Large intestine (tissue), 12 donors: ENCODE measurements at places on chromosomes 2 and 18. TPM values are rescaled to one million over a fixed set of nuclear protein-coding genes. Genes with fewer than 3 reads are reported as not detected.
A peak's percentile ranks its signal among the peaks of the same experiment; 100 is the strongest.

- H3K4me3 ChIP-seq: no peak overlapping the region
- no peak for DNase-seq
- H3K4me1 ChIP-seq: no peaks in the 10 kb centered on the region
- no peaks in the 10 kb centered on the region for H3K27me3 ChIP-seq
These were observed 84.0 kb downstream of the MYL12B start for GRCh38 chr18:3345885-3346284.

GRCh38 chr2:238235331-238235732, 4.5 kb downstream of the HES6 start:
- no peak overlapping the region for H3K4me3 ChIP-seq
- no peak for DNase-seq
- H3K4me1 ChIP-seq: peaks cover 8% of the 10 kb centered on the region
- peaks cover 36% of the 10 kb centered on the region for H3K27me3 ChIP-seq
- H3K36me3 ChIP-seq: no peaks in the 10 kb centered on the region

IL36A gene
- polyA plus RNA-seq: not detected

VIL1 gene
- polyA plus RNA-seq: 498 TPM

DNA sequence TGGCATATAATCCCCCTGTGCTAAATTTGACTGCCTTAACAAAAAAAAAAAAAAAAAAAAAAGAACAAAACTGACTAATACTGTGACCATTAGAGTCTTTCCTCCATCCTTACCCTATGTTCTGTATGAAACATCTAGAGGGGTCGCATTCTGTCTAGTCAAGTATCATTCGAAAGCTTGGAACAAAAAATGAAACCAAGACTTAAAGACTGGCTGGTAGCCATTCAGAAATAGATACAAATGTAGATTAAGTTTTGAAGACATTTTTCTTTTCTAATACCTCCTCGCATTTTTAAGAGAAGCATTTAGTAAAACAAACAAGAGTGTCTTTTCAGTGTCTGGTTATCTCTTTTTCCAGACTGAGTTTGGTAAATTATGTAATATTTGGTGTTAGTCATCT, 66.7 kb downstream of the SPATS2L start:
- H3K4me3 ChIP-seq: no peak overlapping the region
- no peak for DNase-seq
- H3K4me1 ChIP-seq: peaks cover 33% of the 10 kb centered on the region
- peak overlapping the region; percentile 62 for H3K27ac ChIP-seq

GRCh38 chr2:64730551-64731262, 77.0 kb upstream of the SERTAD2 start:
- peak; percentile 76 for DNase-seq
- H3K4me3 ChIP-seq: peak overlapping the region; percentile 25
- H3K27ac ChIP-seq: peak overlapping the region; percentile 30
- H3K4me1 ChIP-seq: peaks cover 22% of the 10 kb centered on the region
- no peaks in the 10 kb centered on the region for H3K27me3 ChIP-seq

SERPINB10 gene
- polyA plus RNA-seq: not detected

POMC gene
- 4.0 TPM for polyA plus RNA-seq

DNA sequence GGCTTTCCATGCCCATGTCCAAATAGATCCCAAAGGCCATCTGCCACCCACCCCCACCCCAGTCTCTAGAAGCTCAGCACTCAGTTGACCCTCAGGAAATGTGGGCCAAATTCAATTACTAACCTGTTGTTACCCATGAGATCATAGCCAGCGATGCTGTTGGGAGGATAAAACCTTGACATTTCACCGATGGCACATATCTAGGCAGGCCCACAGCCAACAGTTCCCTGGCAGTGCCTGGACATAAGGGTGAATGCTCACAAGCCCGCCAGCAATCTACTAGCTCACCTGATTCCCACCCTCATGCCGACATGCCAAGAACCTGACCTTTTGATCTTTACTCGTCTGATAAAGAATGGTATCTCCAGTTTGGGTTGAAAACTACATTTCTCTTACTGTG, 11.8 kb upstream of the ACOXL start:
- DNase-seq: no peak
- no peak overlapping the region for H3K4me3 ChIP-seq
- H3K27me3 ChIP-seq: peaks cover 13% of the 10 kb centered on the region
- no peaks in the 10 kb centered on the region for H3K4me1 ChIP-seq
- no peak overlapping the region for H3K27ac ChIP-seq
- H3K36me3 ChIP-seq: no peaks in the 10 kb centered on the region

GRCh38 chr18:64806232-64806631, 657.3 kb upstream of the LINC00305 start:
- no peaks in the 10 kb centered on the region for H3K36me3 ChIP-seq
- H3K4me3 ChIP-seq: no peak overlapping the region
- no peak for DNase-seq
- H3K27ac ChIP-seq: no peak overlapping the region
- no peaks in the 10 kb centered on the region for H3K4me1 ChIP-seq

PAX8 gene
- 2.1 TPM for polyA plus RNA-seq

- H3K4me1 ChIP-seq: peaks cover 37% of the 10 kb centered on the region
- H3K36me3 ChIP-seq: no peaks in the 10 kb centered on the region
- no peak overlapping the region for H3K4me3 ChIP-seq
- no peaks in the 10 kb centered on the region for H3K27me3 ChIP-seq
These were observed 182.9 kb upstream of the ID2 start for GRCh38 chr2:8498994-8499393.
